ENCODE measurements at places on chromosomes 2 and 18. TPM values are rescaled to one million over a fixed set of nuclear protein-coding genes. Genes with fewer than 3 reads are reported as not detected.

- peaks cover 24% of the 10 kb centered on the region for H3K27me3 ChIP-seq
- no peak for DNase-seq
- no peak overlapping the region for H3K4me3 ChIP-seq
- H3K36me3 ChIP-seq: no peaks in the 10 kb centered on the region
- H3K4me1 ChIP-seq: peaks cover 5% of the 10 kb centered on the region
- H3K27ac ChIP-seq: no peak overlapping the region
Observed at GRCh38 chr18:11586896-11587295, 22.5 kb upstream of the SLC35G4 start.

CCDC102B gene
- total RNA-seq: 3.5 TPM

DNA sequence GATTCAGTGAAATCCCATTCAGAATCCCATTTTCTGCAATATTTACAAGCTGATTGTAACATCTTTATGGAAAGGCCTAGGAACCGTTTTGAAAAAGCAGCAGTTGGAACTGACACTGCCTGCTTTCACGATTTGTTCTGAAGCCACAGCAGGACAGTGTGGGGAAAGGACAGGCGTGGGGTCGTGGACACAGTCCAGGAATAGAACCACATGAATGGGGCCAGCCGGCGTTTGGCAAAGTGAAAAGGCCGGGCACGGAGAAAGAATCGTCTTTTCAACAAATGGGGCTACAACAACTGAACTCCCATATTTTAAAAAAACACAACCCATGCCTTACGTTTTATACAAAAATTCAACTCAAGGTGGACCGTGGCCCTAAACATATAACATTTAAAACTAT lies 69.8 kb downstream of the SLC66A2 start:
- H3K27me3 ChIP-seq: no peaks in the 10 kb centered on the region
- H3K36me3 ChIP-seq: peaks cover 4% of the 10 kb centered on the region
- no peaks in the 10 kb centered on the region for H3K4me1 ChIP-seq
- no peak for DNase-seq
- no peak overlapping the region for H3K4me3 ChIP-seq
- H3K27ac ChIP-seq: no peak overlapping the region

DNA sequence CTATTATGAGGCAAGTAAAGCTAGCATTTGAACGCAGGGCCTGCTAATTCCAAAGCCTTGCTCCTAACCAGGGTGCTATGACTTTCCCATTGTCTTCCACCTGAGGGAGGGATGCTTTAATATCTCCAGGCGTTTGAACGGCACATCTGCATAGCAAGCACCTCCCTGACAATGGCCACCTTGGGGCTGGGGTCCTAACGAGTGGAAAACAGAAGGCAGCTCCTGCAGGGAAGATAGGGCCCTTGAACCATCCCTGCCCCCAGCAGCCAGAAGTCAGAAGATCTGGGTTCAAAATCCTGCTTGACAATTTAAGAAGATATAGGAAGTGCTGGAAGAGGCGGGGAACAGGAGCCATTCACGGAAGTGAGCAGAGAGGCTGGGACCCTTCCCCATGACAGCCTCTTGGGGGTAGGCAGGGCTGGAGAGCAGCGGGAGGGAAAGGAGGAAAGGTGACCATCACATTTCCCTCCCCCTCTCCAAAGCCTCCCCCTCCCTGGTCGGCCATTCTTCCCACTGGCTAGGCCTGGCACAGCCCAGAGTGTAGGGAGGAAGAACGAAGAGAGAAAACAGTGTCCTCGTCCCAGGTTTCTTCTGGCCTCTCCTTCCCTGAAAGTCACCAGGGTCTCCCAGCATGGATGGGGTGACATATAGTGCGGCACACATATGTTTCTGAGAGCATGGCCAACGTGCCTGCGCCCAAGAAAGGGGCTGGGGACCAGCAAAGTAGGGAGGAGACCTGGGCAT lies 73.5 kb downstream of the EMX1 start:
- peaks cover 6% of the 10 kb centered on the region for H3K36me3 ChIP-seq
- DNase-seq: no peak
- H3K4me3 ChIP-seq: no peak overlapping the region
- H3K27ac ChIP-seq: no peak overlapping the region
- no peaks in the 10 kb centered on the region for H3K27me3 ChIP-seq

- no peaks in the 10 kb centered on the region for H3K27me3 ChIP-seq
- H3K4me1 ChIP-seq: peaks cover 6% of the 10 kb centered on the region
- DNase-seq: peak; percentile 18
- H3K4me3 ChIP-seq: no peak overlapping the region
- H3K36me3 ChIP-seq: no peaks in the 10 kb centered on the region
Observed at GRCh38 chr18:74476140-74476539, 19.0 kb upstream of the DIPK1C start.

KIF1A gene
- not detected for total RNA-seq

- DNase-seq: no peak
- H3K4me1 ChIP-seq: no peaks in the 10 kb centered on the region
- no peak overlapping the region for H3K27ac ChIP-seq
- H3K27me3 ChIP-seq: no peaks in the 10 kb centered on the region
- no peak overlapping the region for H3K4me3 ChIP-seq
Observed at GRCh38 chr18:79631096-79631507, 48.5 kb upstream of the CTDP1 start.

DNA sequence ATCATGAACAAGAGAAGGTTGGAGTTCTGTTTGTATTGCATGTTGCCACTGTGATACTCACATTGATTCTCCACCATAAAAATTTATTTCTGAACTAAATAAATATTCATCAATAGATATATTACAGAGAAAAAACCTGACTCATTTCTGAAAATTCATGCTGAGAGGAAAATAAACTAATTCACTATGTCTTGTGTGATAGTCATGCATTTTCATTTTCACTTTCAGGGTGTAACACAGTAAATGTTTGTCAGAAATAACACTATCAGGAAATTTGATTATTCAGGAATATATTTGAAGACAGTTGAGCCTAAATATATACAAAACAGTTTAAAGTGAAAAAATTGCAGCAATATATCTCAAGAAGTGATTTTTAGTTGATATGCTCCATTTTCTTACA lies 335.2 kb downstream of the KCNJ3 start:
- H3K27me3 ChIP-seq: peaks cover 54% of the 10 kb centered on the region
- no peaks in the 10 kb centered on the region for H3K4me1 ChIP-seq
- H3K36me3 ChIP-seq: no peaks in the 10 kb centered on the region
- no peak for DNase-seq
- no peak overlapping the region for H3K27ac ChIP-seq

GRCh38 chr2:85710687-85711577 lies 16.8 kb downstream of the GNLY start:
- H3K36me3 ChIP-seq: no peaks in the 10 kb centered on the region
- H3K27ac ChIP-seq: peak overlapping the region; percentile 87
- H3K4me3 ChIP-seq: no peak overlapping the region
- peaks cover 36% of the 10 kb centered on the region for H3K4me1 ChIP-seq
- no peaks in the 10 kb centered on the region for H3K27me3 ChIP-seq

DNA sequence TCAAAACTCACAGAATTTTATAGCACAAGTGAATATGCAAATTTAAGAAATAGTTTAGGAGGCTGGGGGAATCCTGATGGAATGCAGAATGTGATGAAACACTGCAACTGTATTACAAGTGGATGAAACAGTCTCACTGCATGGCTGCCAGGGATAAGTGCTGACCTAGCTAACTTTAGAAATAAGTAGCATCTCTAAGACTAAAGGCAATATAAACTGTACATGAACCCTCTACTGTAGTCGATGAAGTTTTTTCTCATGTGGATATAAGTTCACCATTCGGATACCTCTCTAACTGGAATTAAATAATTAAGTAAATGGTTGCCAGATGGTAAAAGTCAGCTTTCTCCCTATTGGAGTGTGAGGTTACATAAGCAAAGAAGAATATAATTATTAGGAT lies 777.8 kb upstream of the RAB6C start:
- H3K27ac ChIP-seq: no peak overlapping the region
- no peak for DNase-seq
- H3K4me3 ChIP-seq: no peak overlapping the region
- H3K4me1 ChIP-seq: peaks cover 7% of the 10 kb centered on the region

RESP18 gene
- not detected for total RNA-seq

- no peaks in the 10 kb centered on the region for H3K36me3 ChIP-seq
- no peak overlapping the region for H3K27ac ChIP-seq
- no peak for DNase-seq
- no peak overlapping the region for H3K4me3 ChIP-seq
- H3K4me1 ChIP-seq: no peaks in the 10 kb centered on the region
- no peaks in the 10 kb centered on the region for H3K27me3 ChIP-seq
Observed at GRCh38 chr2:196551014-196551413, 88.5 kb upstream of the CCDC150 start.

GRCh38 chr2:56337342-56337741 lies 153.6 kb downstream of the CCDC85A start:
- no peaks in the 10 kb centered on the region for H3K4me1 ChIP-seq
- peak; percentile 18 for DNase-seq
- no peaks in the 10 kb centered on the region for H3K27me3 ChIP-seq
- H3K4me3 ChIP-seq: no peak overlapping the region
- no peak overlapping the region for H3K27ac ChIP-seq

DNA sequence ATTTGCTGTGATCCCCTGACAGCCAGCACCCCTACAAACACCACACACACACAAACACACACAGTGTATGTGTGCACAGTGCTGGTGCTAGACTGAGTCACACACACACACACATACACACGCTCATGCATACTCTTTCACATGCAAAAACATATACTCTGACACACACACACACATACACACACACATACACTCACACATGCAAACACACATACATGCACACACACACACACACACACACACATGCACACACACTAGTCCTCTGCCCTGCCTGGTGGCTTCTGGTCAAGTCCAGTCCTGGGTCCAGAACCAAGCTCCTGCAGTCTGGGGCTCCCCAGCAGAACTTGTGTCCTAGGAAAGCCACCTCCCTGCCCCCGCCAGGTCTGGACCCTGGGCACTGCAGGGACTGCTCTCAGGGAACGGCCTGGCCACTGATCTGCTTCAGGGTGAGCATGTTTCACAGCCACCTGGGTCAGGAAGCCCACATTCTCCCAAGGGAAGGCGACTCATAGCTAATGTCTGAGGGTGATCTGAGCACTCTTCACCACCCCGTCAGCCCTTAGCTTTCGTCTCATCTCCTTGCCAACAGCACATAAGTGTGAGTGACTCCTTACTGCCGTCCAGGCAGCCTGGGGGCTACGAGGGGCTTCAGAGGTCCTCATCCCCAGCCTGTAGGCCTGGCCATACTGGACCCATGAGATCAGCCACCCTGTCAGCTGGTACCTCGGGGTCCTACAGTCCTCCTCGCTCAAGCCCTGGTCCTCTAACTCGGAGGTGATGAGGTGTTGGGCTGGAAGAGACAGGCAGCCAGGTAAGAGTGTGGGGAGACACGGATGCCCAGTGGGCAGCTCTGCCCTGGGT lies 88.1 kb downstream of the MCFD2 start:
- peak; percentile 53 for DNase-seq
- H3K4me1 ChIP-seq: peaks cover 6% of the 10 kb centered on the region
- no peaks in the 10 kb centered on the region for H3K36me3 ChIP-seq
- H3K27me3 ChIP-seq: no peaks in the 10 kb centered on the region
- H3K4me3 ChIP-seq: no peak overlapping the region
